Activated CD4-positive, alpha-beta T cell treated with anti-CD3 and anti-CD28 coated beads, Interleukin-2, amount 10 ng/mL, durations not matched to agents 7 days and 5 days (primary cell): ENCODE measurements at places on chromosomes 2 and 18. TPM values are rescaled to one million over a fixed set of nuclear protein-coding genes. Genes with fewer than 3 reads are reported as not detected.
A peak's percentile ranks its signal among the peaks of the same experiment; 100 is the strongest.

DNA sequence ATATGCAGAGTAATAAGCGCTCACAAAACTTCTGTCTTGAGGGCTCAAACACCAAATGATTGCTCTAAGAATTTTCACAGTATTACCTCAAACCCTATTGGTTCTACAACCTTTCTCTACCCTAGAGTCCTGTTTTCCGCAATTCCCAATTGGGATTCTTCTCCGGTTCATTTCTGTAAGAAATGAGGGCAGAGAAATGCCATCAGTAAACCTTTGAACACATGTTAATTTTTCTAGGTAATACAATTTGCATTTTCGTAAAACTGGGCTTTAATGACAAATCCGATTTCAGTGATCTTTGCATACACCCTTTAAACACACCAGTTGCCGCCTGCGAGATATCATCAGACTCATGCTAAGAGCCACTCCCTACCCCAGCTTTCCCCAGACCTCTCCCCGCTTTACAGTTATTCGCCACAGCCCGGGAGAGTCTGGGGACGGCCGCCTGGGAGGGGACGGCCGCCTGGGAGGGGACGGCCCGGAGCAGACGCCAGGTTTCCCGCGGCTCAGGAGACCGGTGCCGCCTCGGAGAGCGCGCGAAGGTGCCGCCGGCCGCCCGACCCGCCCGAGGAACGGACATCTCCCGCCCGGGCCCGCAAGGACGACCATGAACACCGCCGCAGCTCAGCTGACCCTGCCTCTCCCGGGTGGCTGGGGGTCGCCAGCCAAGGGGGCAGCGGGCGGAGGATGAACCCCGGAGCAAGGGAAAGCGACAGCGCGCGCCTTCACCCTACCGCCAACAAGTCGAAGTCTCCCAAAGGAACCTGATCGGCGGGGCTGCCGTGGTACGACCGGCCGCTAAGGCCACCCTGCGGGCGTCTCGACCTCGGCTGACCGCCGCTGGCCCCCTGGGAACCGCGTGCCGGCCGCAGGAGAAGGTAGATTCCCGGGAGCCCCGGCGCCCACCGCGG lies 463 bp downstream of the SMC6 start:
- H3K4me3 ChIP-seq = peak overlapping the region; percentile 88
- H3K36me3 ChIP-seq = peaks cover 8% of the 10 kb centered on the region
- H3K4me1 ChIP-seq = peaks cover 53% of the 10 kb centered on the region
- H3K27me3 ChIP-seq = no peaks in the 10 kb centered on the region

- H3K27me3 ChIP-seq = peaks cover 12% of the 10 kb centered on the region
- H3K27ac ChIP-seq = no peak overlapping the region
- DNase-seq = no peak
- no peaks in the 10 kb centered on the region for H3K4me1 ChIP-seq
Observed at GRCh38 chr2:152198499-152198898, 22.9 kb upstream of the STAM2 start.

DNA sequence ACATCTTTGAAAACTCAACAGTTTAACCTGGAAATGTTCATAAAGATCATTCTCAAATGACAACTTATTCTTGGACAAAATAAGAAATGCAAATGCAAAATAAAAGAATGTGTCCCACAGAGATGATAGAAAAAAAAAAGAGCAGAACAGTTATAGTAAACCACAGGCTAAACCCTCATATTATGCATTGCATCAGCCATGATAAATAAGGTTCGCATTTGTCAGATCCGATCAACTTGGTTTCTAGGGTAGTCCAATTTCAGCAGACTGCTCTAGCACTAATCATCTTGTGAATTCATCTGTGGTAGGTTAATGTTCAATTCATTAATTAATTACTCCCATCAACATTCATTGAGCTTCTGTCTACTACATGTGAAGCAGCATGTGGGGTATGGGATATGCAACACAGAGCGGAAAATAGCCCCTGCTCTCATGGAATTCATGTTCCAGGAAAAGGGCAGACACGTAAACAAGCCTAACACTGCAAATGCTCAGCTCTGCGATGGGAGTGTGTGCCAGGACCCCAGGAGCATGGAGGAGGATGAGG lies 316.2 kb upstream of the REV1 start:
- no peak for DNase-seq
- H3K36me3 ChIP-seq = no peaks in the 10 kb centered on the region
- H3K4me1 ChIP-seq = no peaks in the 10 kb centered on the region
- H3K27ac ChIP-seq = no peak overlapping the region
- no peak overlapping the region for H3K4me3 ChIP-seq

DNA sequence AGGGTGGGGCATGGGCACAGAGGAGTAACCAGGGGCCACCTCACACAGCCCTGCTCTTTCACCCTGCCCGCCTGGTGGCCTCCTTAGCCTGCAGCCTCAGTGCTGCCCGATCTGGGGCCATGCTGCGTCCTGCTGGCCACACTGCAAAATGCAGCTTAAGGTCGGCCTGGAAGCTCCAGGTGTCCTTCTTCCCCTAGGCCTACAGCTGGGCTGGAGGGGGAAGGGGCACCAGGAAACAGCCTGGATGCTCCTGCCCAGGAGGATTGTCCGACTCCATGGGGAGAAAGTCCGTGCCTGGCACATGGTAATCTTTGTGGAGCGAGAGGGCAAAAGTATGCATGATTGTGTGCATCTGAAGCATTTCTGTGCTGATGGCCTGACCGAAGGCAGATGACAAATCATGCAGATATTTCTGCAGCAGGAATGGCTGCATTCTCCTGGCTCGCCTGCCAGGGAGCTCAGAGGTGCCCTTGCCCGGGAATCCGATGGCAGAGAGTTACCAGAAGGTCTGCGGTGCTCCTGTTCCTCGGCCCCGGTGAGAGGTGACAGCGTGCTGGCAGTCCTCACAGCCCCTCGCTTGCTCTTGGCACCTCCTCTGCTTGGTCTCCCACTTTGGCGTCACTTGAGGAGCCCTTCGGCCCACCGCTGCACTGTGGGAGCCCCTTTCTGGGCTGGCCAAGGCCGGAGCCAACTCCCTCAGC lies 12.8 kb upstream of the ALPP start:
- H3K4me3 ChIP-seq = no peak overlapping the region
- H3K4me1 ChIP-seq = peaks cover 37% of the 10 kb centered on the region
- H3K27ac ChIP-seq = peak overlapping the region; percentile 4
- H3K27me3 ChIP-seq = no peaks in the 10 kb centered on the region
- H3K36me3 ChIP-seq = no peaks in the 10 kb centered on the region

- H3K27me3 ChIP-seq = no peaks in the 10 kb centered on the region
- DNase-seq = no peak
- no peaks in the 10 kb centered on the region for H3K4me1 ChIP-seq
- H3K27ac ChIP-seq = no peak overlapping the region
- no peak overlapping the region for H3K4me3 ChIP-seq
- no peaks in the 10 kb centered on the region for H3K36me3 ChIP-seq
Observed at GRCh38 chr18:70398076-70398475, 109.2 kb downstream of the SOCS6 start.

UGT1A4 gene
- total RNA-seq = not detected

UGT1A9 gene
- total RNA-seq = not detected

CSRNP3 gene
- not detected for total RNA-seq
